Stimulated activated CD4-positive, alpha-beta T cell treated with anti-CD3 and anti-CD28 coated beads, TNF-alpha, amount 100 ng/mL, for 1 hour (primary cell): ENCODE measurements at places on chromosomes 1 and 21.

DNA sequence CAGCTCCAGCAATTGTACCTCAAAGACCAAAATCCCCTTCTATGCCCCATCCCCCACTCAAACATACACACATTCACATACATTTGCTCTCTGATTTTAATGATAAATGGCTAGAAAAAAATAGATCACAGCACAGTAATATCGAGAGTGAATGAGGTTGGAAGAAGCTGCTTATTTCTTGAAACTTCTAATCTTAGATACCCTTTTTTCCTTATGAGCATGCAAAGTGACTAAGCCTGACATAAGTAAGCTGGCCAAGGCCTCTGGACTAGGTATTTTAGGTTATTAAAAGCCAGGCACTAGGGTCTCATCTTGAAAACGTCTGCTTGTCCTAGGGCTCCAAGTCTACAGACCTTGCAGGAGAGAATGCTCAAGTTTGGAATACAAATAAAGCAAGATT lies 133.6 kb downstream of the TGFBR3 start:
- DNase-seq = no peak

- DNase-seq = peak; percentile 69
Observed at GRCh38 chr1:167442142-167442848, 76.0 kb downstream of the CD247 start.

DNA sequence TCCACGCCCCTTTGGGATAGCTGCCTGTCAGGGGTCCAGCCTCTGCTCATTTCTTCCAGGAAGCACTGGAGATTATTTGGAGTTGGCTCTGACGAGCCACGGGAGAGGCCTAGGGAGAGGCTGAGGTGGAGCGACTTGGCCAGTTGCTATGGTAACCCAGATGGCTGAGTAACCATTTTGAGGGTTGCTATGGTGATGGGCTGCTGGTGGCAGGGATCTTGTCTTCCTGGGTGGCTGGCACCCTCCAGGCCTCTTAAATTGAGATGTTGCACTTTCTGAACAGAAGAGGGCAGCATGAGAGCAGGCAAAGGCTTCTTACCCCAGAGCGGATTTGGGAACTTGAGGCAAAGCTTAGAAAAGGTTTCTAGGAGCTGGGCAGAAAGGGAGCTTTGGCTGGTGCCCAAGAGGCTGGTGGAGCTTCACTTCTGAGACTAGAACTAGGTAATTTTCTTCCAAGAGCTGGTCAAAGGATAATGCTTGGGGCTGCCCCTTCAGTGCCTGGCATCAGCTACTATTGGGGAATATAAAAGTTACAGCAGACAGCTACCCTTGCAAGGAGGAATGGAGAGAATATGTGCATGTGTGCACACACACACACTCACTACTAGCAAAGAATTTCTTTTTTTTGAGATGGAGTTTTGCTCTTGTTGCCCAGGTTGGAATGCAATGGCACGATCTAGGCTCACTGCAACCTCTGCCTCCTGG lies 72.5 kb downstream of the NDUFS5 start:
- peak; percentile 49 for DNase-seq

DNA sequence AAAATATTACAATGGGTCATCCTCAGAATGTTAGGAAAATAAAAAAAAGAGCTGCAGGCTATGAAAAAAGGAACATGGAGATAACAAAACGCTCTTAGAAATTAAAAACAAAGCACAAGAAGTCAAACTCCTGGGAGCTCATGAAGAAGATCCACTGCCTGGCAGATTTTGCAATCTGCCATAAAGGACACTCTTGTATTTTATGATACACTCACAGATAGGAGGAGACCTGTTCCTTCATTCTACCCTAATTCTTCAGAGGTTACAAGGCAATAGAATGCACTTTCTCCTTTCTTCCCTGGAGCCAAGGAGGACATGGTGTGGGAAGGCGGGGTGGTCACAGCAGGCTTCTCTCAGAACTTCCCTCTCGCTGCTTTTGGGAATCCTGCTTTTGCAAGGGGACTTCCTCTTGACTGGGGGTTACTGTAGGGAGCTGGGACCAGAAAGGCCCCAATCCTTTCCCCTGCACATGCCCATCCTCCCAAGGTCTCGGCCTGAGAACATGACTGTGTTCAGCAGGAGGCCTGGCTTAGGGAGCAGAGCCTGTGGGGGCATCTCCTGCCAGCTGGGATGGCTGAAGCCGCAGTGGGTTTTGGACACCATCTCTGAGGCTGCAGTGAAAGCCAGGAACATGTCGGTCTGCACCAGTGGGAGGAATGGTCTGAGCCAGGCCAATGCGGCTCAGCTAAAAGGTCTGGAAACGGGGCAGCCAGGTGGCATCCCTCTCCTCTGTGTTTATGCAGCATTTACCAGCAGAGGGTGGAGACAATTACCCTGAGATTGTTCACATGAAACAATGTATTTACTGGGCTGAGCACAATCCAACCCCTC lies 44.8 kb downstream of the GPR161 start:
- no peak for DNase-seq

- DNase-seq = no peak
Observed at GRCh38 chr1:155064111-155064831, 731 bp downstream of the EFNA4 start.

DNA sequence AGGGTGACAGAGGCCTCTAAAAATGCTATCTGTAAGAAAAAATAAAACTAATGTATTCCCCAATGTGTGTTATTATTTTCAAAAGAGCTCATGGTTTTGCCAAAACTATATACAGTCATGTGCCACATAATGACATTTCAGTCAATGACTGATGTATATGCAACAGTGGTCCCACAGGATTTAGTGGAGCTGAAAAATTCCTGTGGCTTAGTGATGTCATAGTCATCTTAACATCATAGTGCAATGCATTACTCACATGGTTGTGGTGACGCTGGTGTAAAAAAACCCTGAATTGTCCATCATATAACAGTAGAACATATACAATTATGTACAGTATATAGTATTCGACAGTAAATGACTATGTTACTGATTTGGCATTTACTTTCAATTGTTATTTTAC lies 172.4 kb downstream of the CACNA1E start:
- no peak for DNase-seq
